Activated T-helper 2 cell treated with anti-CD3 and anti-CD28 coated beads, Interferon-gamma antibody, Interleukin-2, Interleukin-4, amounts not matched to agents 10 μg/mL and 5 μg/mL and 100 μg/mL, durations not matched to agents 14 hours and 24 hours and 36 hours (primary cell): ENCODE measurements at places on chromosomes 12 and 14. TPM values are rescaled to one million over a fixed set of nuclear protein-coding genes. Genes with fewer than 3 reads are reported as not detected.

The TMEM119 gene
- total RNA-seq = not detected in 2 replicates

The RITA1 gene
- total RNA-seq = 26.8 and 27.2 TPM in 2 replicates

The PRKD1 gene
- total RNA-seq = not detected in 2 replicates

The TMPRSS12 gene
- total RNA-seq = not detected in 2 replicates

The SLCO1B1 gene
- not detected in 2 replicates for total RNA-seq

The SPTSSA gene
- total RNA-seq = 23.2 and 24.7 TPM in 2 replicates

The GAS2L3 gene
- total RNA-seq = 3.4 and 4.7 TPM in 2 replicates

The CCDC184 gene
- 0.34 and 0.64 TPM in 2 replicates for total RNA-seq

The ZNF26 gene
- 15.2 and 17.1 TPM in 2 replicates for total RNA-seq

The KCNH3 gene
- total RNA-seq = 2.1 and 2.9 TPM in 2 replicates

The NXPH4 gene
- total RNA-seq = 0.82 and 0.90 TPM in 2 replicates
